HT-29 (cell line): ENCODE measurements at places on chromosomes 13 and 19. TPM values are rescaled to one million over a fixed set of nuclear protein-coding genes. Genes with fewer than 3 reads are reported as not detected.

- DNase-seq: no peak
These were observed 11.6 kb downstream of the REXO1 start for GRCh38 chr19:1836458-1837221.

DNA sequence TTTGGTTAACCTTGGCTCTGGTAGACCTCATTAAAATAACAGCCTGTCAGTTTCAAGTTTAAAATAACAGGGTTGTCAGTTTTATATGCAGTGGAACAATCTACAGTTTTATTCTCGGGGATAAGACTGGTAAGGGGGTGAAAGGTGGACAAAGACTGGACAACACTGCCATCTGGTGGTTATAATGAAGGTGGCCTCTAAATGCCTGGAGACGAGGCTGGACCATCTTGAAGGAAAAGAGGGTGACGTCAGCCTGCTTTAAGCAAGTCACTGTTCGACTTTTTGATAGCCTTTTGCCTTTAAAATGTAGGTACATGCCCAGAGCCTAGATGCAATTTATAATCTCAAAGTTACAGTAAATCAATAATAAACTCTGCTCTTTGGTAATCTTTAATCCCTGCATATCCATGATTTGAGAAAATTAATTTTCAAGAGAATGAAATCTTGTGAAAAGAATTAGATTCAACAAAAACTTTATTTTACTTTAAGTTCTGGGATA lies 117.0 kb downstream of the DCT start:
- DNase-seq: peak; percentile 93

- DNase-seq: no peak
These were observed 45.8 kb downstream of the EPS15L1 start for GRCh38 chr19:16425993-16426392.

DNA sequence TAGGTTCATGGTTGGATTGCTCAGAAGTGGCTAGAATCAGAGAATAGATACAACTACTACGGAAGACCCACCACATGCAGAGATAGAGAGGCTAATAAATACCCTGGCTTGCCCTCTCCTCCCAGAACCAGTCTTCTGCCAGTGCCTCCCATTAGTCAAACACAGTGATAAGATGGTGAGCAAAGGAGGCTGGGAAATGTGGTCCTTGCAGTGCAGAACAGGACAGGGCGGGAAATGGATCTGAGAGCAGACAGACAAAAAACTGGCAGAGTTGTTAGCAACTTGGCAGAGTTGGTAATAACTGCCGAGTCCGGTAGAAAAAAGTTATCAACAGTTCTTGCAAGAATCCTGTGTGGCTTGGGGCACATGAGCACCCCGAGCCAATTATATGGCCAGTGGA lies 8.7 kb downstream of the KLK1 start:
- no peak for DNase-seq

- no peak for DNase-seq
These were observed 172.1 kb upstream of the RFC3 start for GRCh38 chr13:33645591-33646554.

GRCh38 chr13:38147050-38147449 lies 202.6 kb upstream of the UFM1 start:
- DNase-seq: peak; percentile 35

- peak; percentile 53 for DNase-seq
These were observed 520 bp downstream of the ZNF600 start for GRCh38 chr19:52786078-52786463.

DNA sequence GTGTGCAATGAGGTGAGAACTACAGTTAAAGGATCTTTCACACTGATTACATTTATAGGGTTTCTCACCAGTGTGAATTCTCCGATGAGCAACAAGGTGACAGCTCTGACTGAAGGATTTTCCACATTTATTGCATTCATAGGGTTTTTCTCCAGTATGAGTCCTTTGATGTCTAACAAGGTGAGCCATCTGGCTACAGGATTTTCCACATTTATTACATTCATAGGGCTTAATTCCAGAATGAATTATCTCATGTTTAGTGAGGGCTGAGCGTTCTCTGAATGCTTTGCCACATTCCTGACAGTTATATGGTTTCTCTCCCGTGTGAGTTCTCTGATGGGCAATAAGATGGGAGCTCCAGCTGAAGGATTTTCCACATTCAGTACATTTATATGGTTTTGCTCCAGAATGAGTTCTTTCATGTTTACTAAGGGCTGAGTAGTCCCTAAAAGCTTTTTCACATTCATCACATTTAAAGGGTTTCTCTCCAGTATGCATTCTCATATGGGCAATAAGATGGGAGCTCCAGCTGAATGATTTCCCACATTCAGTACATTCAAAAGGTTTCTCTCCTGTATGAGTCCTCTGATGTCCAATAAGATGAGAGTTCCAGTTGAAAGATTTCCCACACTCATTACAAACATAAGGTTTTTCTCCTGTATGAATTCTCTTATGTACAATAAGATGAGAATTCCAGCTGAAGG lies 4.4 kb upstream of the C19orf18 start:
- peak; percentile 11 for DNase-seq

DNA sequence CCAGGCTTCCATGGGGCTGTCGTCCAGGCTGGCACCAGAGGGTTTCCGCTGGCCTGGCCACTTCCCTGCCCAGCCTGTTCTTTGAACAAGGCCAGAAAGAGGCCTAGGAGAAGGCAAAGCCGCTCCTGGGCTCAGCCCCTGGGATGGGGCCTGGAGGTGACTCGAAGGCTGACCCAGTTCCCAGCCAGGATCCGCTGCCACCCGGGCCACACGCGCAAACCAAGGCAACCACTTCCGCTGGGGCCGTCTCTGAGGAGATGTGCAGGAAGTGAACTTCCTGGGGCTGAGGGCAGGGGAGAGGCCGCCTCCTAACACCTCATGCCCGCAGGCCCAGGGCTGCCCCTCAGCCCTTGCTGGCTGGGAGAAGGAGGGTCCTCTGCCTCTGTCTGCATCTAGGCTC lies 15.2 kb downstream of the PLEKHF1 start:
- DNase-seq: no peak

- no peak for DNase-seq
These were observed 320.8 kb downstream of the ZNF536 start for GRCh38 chr19:30692879-30693503.

GRCh38 chr13:34941436-34941834 lies 635 bp upstream of the NBEA start:
- DNase-seq: no peak

GRCh38 chr13:113767366-113767765 lies 8.3 kb downstream of the TMEM255B start:
- no peak for DNase-seq

DNA sequence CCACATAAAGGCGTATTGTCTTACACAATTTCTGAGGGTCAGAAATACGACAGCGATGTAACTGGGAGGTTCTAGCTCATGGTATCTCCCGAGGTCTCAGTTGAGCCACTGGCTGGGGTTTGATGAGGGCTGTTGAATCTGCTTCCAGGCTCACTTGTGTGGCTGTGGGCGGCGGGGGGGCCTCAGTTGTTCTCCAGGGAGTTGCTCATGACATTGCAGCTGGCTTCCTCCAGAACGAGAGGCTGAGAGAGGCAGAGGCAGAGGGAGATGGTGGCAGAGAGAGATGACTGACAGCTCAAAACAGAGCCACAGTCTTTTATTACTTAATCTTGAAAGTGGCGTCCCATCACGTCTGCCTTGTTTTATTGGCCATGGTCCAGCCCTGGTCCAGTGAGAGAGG lies 6.2 kb upstream of the NLRP5 start:
- DNase-seq: no peak

- no peak for DNase-seq
These were observed 205.7 kb downstream of the MYO16 start for GRCh38 chr13:108835083-108835482.

- no peak for DNase-seq
These were observed 6.9 kb upstream of the GMIP start for GRCh38 chr19:19650331-19650730.

DNA sequence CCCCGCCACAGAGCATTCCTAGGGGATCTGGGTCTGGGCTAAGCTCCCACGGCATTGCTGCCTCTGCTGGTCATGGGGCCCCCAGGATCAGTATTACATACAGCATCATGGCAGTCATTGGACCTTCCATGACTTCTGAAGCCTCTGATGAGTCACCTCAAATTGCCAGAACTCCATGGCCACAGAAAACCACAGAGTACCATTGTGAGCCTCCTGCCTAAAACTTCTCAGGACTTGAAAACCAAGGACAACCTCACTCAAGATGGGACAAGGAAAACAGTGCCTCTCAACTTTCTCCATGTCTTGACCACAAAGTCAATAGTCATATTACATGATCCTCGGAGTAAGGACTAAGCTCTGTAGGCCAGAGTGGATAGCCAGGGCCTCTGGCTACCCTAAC lies 306.0 kb downstream of the GPC5 start:
- no peak for DNase-seq

GRCh38 chr13:102260256-102260655 lies 141.6 kb downstream of the FGF14 start:
- no peak for DNase-seq

DNA sequence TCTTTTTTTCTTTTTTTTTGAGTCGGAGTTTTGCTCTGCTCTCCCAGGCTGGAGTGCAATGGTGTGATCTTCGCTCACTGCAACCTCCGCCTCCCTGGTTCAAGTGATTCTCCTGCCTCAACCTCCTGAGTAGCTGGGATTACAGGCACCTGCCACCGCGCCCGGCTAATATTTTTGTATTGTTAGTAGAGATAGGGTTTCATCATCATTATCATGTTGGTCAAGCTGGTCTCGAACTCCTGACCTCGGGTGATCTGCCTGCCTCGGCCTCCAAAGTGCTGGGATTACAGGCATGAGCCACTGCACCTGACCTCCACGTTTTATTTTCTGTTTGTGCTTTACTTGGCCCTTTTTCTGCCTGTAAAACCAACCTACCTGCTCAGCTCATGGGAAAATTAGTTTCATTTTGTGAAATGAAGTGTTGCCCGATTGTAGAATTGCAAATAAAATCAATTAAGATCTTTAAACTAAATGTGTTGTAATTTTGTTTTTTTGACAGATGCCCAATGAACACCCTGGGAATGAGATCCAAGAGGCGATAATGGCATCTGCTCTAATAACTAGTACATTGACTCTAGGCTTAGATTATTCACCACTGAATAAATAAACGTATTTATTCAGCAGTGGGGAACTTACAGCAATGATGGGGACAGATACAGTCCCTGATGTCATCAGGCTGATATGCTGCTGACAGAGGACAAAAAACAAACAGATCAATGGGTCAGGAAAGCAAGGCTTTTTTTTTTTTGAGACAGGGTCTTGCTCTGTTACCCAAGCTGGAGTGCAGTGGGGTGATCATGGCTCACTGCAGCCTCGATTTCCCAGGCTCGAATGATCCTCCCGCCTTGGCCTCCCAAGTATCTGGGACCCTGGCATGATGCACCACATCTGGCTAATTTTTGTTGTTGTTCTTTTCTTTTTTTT lies 2.2 kb upstream of the RAB11B start:
- no peak for DNase-seq

- no peak for DNase-seq
These were observed 275.9 kb downstream of the ZNF536 start for GRCh38 chr19:30647891-30648720.

DNA sequence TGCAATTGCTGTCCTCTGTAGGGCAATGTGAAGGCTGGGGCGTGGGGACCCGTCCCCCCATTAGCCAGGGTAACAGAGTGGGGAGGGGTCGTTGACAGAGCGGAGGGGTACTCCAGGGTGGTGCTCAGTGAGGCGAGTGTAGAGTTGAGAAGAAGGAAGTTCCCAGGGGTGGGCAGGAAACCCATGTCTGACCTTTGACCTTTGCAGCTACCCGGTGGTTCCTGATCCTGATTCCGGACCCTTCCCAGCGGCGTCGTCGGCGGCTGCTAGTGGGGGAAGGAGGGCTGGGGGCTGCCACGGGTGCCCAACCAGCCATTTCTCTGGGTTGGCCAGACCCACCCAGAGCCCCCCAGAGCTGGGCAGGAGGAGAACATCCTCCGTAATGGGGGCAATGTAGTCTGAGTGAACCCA lies 2.1 kb upstream of the PLVAP start:
- DNase-seq: no peak

- DNase-seq: no peak
These were observed 242.8 kb downstream of the ENOX1 start for GRCh38 chr13:43544011-43544410.

GRCh38 chr13:93388701-93389100 lies 162.1 kb downstream of the GPC6 start:
- no peak for DNase-seq

DNA sequence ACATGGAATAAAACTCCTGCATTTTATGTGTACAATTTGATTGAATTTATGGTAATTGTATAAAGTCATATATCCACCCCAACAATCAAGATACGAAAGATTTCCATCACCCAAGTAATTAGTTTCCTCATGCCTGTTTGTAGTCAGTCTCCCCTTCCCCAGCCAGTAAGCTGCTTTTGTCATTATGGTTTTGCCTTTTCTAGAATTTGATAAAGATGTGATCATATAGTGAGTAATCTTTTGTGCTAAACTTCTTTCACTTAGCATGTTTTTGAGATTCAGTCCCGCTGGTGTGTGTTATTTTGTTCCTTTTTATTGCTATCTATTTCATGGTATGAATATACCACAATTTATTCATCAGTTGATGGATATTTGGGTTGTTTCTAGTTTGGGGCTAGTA lies 16.0 kb downstream of the ITM2B start:
- no peak for DNase-seq

DNA sequence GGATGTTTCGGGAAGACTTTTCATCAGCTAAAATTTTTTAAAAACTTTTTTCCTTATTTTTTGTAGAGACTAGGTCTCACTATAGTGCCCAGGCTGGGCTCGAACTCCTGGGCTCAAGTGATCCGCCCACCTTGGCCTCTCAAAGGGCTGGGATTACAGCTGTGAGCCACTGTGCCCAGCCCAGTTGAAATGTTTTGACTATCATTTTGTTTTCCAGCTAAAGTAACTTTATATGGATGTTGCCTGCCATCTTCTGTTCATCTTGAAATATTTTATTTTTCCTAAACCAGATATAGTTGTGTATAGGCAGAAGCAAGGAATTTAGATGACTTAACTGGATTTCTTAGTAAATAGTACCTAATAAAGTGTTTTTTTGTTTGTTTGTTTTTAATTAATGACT lies 7.0 kb downstream of the CAB39L start:
- DNase-seq: peak; percentile 72

- DNase-seq: no peak
These were observed 70.8 kb upstream of the GPR12 start for GRCh38 chr13:26831336-26831908.

GRCh38 chr19:51751655-51752054 lies at the start of gene FPR1:
TSS of gene FPR1 (minus strand) at chr19:51751878. CDS start at chr19:51746994, 4,884 bp downstream.
- DNase-seq: peak; percentile 29

Gene FAM216B
- not detected in 2 replicates for total RNA-seq

Gene TMC4
- total RNA-seq: 22.5 and 45.3 TPM in 2 replicates

Gene OR7C1
- total RNA-seq: not detected in 2 replicates

Gene CRLF1
- 0.16 TPM in 1 of 2 replicates, not detected in the other for total RNA-seq

Gene NOTCH3
- total RNA-seq: 0.46 and 0.63 TPM in 2 replicates

Gene DCT
- not detected in 2 replicates for total RNA-seq

Gene HS6ST3
- not detected in 2 replicates for total RNA-seq

Gene PRR36
- 0.31 and 1.6 TPM in 2 replicates for total RNA-seq

Gene CALM3
- 263 and 264 TPM in 2 replicates for total RNA-seq

Gene DACH1
- 0.37 and 0.48 TPM in 2 replicates for total RNA-seq
